ENCODE measurements at places on chromosomes 6 and 20.

GRCh38 chr6:158290040-158290439 is 22.2 kb upstream of the TULP4 start:
- DNase-seq = no peak

DNA sequence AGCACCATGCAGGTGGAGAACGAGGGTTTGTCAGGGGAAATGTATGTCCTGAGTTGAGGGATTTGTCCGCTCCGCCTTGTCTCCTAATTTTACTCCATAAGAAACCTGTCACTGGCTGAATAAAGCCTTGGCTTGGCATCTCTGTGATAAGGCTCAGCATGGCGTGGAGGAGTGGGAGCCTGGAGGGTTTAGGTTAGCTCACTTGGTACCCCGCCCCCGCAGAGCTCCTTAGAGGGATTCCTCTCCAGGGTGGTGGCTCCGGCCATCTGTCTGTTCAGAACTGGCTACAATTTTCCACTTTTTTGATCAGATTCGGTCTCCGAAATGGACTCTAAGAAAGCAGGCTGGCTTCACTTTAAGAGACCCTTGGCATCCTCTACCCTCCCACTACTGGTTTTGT is 192.2 kb upstream of the SYNDIG1 start:
- DNase-seq = no peak

DNA sequence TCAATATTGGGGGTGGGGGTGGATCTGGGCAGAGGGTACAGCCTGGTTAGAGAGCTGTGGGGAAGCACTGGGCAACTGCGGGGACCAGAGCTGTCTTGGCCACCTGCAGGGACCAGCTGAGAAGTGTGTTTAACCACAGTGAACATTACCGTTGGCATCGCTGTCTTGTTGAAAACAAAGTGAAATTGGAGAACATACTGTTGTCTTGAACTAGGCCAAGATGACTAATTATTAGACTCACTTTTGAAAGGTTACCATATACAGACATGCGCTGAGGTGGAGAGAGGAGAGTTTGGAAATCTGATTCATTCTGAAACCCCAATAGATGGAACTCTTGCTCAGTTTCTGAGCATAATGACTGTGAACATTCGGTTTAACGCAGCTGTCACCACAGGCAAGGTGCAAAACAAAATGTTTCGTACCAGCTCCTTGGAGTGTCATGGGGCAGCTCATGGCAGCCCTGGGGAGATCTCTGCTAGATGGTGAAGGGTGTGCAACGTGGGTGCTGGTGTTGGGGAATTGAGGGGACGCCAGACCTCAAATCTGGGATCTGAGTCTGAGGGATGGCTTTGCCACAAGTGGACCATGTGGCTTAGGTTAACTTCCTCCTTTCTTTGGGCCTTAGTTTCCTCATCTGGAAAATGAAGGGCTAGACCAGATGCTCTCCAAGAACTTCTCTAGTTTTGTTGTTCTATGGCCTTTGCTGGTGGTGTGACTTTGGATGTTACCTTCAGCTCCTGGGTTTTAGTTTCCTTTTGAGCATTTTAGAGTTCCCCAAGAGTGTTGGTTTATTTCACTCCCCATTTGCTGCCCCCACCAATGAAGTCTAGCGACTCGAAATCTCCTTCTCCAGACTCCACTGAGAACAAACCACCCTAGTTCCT is 24.6 kb upstream of the GTSF1L start:
- DNase-seq = peak; percentile 37

DNA sequence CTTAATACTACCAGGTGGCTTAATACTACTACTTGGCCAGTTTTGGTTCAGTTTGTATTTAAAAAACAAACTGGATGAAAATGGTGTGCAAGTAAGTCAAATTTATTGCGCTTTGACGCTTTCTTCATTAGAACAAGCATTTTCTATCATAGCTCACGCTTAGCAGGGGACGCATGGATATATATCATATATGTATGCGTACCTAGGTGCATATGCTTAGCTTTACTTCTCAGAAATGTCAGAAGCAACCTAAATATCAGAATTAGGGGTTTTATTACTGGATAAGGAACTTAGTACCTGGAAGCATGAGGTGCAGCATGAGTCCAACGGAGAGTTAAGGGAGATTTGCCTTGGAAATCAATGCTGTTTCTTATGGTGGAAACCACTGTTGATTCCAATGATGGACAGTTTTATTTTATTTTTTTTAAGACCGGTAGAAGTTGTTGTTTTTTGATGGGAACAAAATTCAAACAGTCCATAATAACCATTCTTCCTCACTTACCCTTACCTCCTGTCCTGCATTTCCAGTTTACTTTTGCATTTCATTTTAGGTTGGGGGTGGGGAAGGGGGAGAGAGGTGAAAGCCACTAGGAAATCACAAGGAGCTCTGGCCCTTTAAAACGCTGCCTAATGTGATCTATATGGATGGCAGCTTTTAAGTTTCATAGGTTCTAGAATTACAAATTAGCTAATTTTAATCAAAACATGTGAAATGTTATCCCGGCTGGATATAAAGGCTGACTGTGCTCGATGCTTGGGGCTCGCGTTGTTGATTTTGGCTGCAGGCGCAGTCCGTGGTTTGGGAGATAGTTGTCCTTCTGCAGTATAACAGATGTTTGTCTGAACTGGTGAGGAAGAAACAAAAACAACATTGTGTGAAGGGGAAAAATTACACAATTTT is 2.1 kb downstream of the SOBP start:
- no peak for DNase-seq

DNA sequence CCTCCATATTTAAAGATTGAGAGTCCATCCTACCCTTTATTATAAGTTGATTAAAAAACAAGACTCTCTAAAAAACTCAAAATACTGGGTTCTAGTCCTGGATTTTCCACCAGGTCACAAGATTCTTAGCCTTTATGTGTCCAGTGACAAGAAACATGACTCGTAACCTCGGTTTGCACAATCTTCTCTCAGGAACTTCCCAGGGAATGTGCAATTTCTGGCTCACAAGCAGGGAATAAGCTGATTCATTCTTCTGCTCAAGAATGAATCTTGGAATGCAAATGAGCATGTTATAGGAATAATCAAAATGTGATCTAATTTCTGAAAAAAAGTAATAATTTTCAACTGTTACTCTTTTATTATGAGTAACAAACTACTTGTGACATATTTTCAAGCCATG is 45.1 kb downstream of the OGFRL1 start:
- DNase-seq = no peak

GRCh38 chr6:34486106-34486740 is 20.3 kb downstream of the PACSIN1 start:
- no peak for DNase-seq

Measured in activated CD4-positive, alpha-beta T cell treated with anti-CD3 and anti-CD28 coated beads for 24 hours (primary cell).